Peyer's patch (tissue), 4 donors: ENCODE measurements at places on chromosomes 16 and 17. TPM values are rescaled to one million over a fixed set of nuclear protein-coding genes. Genes with fewer than 3 reads are reported as not detected.
A peak's percentile ranks its signal among the peaks of the same experiment; 100 is the strongest.

SRL gene
- 1.7 TPM for total RNA-seq

DNA sequence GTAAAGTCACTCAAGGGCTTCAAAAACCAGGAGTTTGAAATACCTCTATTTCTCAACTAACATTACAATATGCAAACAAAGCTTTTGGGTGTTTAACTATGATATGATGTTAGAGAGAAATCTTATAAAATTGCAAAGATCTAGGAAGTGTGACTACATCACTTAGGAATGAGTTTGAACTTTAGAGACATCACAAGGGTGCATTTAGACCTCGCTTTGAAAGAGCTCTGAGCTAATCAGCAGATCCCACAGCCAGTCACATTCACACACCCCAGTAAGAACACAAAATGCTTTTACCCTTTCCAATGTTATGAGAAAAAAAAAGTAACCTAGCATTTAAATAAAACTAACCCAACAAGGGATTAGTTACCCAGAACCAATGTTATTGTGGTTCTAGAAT lies 45.2 kb downstream of the HYDIN start:
- DNase-seq: no peak

GRCh38 chr17:7361906-7362305 lies 7.0 kb downstream of the TMEM95 start:
- DNase-seq: no peak

- peak; percentile 49 for DNase-seq
Observed at GRCh38 chr17:72270273-72270924, 149.6 kb downstream of the SOX9 start.

CDC6 gene
- total RNA-seq: 21.5 TPM

- DNase-seq: no peak
Observed at GRCh38 chr17:11825572-11826209, 171.6 kb downstream of the ZNF18 start.

DNA sequence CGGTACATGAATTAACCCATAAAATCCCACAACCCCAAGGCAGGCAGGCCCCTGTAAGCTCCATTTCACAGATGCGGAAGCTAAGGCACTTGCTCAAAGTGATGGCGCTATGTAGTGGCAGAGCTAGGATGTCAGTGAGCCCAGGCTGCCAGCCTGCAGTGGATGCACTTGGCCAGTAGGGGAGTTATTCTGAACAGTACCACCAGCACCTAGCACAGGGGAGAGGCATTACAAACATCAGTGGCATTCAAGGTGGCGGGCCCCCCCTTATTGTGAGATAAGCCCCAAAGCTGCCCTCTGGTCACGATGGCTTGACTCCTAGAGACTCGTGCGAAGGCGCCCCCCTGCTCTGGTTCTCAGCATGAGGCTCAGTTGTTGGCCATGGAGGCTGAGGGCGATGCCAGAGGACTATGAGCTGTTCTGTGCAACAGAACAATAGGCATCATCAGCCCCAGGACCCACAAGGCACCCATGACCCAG lies 33.8 kb downstream of the GTF3C1 start:
- no peak for DNase-seq

SLFN12L gene
- 5.9 TPM for total RNA-seq
